ENCODE measurements at places on chromosomes 1 and 21.

GRCh38 chr1:172867216-172867818 lies 183.4 kb downstream of the TNFSF18 start:
- no peak for DNase-seq

DNA sequence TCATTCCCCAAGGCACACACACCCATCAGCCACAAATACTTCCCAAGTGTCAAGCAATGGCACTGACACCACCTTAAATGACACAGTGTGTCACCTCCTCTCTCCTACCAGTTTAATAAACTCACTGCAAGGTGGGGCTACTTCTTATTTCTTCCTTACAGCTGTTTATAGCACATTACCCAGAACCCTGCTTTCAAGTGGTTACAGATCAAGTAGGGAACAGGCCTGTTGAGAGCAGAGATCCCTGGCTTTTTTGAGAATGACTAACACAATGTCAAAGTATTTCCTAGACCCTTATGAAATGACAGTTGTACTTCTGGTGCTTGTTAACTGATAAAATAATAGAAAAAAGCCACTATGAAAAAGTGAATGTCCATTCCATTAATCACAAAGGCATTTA lies 19.8 kb downstream of the ZBTB17 start:
- no peak for DNase-seq

DNA sequence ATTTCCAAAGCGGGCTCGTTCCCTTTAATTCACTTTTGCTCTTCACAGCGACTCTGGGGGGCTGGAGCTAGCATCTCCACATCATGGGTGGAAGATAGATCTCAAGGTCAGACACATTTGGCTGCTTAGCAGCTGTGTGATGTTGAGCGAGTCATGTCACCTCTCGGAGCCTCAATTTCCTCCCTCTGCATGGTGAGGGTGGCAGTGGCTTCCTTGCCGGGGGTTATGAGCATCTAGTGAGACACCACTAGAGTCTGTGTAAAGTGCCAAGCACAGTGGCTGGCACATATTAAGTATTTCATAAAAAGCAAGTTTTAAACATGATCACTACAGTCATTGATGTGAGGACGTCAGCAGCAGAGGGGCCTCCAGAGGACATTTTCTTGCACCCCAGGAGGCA lies 16.9 kb upstream of the ECE1 start:
- DNase-seq = no peak

- no peak for DNase-seq
Measured at GRCh38 chr1:171826973-171827372, 14.3 kb upstream of the DNM3 start.

GRCh38 chr1:3419415-3420204 lies 34.9 kb upstream of the ARHGEF16 start:
- DNase-seq = no peak

DNA sequence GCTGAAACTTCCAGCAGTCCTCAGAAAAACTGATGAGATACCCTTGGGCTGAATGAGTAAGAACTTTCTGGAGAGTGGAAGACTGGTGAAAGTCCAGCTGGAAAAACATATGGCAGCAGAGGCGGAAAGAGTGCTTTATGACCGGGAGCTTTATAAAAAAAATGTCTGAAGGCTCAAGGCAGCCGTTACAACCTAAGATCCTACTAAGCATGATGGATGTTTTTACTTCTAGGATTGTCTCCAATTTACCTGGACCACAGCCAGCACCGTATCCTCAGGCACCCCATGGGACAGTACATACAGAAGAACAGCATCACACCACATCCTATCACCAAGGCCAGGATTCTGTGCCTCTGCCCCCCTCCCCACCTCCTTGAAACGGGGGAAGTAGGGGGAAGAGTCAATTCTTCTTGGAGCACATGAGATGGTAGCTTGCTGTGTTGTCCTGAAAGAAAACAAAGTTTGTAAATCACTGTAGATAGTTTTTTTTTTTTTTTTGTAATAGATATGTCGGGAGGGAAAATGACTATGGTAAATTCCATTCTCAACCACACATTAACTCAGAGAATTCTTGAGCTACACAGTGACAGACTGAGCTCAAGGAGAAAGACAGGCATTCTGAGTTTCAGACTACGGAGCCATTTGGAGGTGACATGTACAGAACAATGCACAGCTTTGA lies 11.8 kb upstream of the IRF2BP2 start:
- peak; percentile 72 for DNase-seq

- DNase-seq = no peak
Measured at GRCh38 chr21:33393348-33393747, 9.9 kb upstream of the IFNGR2 start.

GRCh38 chr1:67347688-67348472 lies 40.2 kb downstream of the IL12RB2 start:
- peak; percentile 22 for DNase-seq

GRCh38 chr1:70455291-70455690 lies 44.2 kb downstream of the CTH start:
- no peak for DNase-seq

- DNase-seq = no peak
Measured at GRCh38 chr21:30268608-30269197, 14.0 kb downstream of the KRTAP24-1 start.

DNA sequence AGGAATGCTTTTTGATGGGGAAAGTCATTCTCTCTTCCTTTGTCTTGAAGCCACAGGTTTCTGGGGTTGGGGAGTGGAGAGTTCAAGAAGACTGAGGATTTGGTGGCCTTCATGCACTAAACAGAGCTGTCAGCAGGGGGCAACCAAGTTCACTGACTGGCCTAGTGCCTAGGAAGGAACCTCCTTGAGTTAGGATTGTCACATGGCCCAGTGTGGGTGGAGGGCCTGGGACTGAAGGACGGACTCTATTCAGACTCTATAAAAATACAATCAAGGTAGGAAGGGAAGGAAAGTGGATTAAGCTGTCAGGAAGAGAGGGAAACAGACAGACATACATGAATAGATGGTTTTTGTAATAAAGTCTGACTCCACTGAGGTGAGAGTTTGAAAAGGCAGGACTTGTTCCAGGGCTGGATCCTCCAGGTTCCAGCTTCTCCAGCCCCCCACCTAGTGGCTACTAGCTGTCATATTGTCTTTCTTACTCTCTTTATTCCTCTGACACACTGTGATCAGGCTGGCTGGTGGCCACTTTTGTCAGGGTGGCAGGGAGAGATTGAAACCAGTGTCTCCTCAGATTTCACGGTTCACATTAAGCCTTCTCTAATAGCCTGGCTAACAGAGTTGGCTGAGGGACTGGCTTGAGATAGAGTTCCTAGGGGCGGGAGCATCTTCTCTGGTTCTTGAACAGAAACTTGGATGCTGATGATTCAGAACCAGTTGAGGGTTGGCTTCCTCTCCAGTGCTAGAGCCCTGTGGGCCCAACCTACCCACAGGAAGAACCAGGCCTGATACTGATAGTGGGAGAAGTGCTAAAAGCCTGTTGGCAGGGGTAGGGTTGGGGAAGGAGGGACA lies 4.1 kb upstream of the SH3BGRL3 start:
- DNase-seq = peak; percentile 96

DNA sequence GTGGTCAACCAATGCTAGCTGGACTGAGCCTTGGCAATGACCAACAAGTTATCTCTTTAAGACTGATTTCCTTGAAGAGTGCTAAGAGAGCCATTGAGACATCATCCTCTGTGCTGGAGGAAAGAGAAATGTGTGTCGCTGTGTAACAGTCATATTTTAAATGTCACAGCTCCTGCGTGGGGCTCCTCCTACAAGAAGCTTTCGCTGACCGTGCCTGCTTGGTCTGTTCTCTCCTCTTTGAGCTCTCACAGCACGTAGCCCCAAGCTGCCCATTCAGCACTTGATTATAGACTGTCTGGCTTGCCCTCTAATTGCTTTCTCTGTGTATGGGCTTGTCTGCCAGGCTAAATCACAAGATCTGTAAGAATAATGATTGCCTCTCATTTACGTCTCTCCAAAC lies 221.3 kb downstream of the FOXD2 start:
- DNase-seq = no peak

DNA sequence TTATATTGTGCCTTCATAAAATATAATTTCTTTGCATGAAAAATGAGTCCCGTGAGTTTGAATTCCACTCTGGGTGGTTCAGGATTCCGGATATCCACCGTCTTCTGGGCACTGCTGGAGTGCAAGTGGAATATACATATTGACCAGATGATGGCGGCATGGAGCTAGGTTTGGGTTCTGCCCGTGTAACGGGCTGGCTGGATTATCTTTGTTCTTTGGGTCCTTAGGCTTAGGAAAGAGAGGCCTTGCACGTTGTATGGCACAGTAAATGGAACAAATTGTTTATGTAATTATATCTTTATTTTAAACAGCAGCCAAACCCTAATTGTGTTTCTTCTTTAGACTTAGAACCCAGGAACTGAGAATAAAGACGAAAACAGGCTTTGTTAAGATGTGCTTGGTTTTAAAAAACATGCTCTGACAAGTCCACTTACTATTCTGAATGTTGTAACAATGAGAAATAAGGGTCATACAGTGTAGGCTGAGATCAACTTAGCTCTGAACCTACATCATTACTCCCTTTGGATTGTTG lies 13.5 kb upstream of the ACBD6 start:
- peak; percentile 37 for DNase-seq

GRCh38 chr1:11761988-11762406 lies at the start of gene C1orf167:
C1orf167 (plus strand) TSS chr1:11762193; CDS start chr1:11764401, 2,208 bp downstream.
- no peak for DNase-seq

- DNase-seq = no peak
Measured at GRCh38 chr1:47645151-47645550, 207.3 kb downstream of the FOXD2 start.

DNA sequence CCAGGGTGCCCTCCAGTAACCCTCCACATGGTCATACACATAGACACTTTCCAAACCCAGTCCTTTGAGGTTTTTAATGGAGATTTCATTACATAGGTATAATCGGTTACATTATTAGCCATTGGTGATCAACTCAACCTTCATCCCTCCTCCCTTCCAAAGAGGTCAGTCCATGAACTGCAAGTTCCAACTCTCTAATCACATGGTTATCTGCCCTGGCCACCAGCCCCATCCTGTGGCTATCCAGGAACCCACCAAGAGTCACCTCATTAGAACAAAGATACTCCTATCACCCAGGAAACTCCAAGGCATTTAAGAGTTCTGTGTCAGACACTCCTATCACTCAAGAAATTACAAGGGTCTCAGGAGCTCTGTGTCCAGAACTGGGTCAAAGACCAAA lies 12.2 kb downstream of the ATP1A4 start:
- DNase-seq = no peak

DNA sequence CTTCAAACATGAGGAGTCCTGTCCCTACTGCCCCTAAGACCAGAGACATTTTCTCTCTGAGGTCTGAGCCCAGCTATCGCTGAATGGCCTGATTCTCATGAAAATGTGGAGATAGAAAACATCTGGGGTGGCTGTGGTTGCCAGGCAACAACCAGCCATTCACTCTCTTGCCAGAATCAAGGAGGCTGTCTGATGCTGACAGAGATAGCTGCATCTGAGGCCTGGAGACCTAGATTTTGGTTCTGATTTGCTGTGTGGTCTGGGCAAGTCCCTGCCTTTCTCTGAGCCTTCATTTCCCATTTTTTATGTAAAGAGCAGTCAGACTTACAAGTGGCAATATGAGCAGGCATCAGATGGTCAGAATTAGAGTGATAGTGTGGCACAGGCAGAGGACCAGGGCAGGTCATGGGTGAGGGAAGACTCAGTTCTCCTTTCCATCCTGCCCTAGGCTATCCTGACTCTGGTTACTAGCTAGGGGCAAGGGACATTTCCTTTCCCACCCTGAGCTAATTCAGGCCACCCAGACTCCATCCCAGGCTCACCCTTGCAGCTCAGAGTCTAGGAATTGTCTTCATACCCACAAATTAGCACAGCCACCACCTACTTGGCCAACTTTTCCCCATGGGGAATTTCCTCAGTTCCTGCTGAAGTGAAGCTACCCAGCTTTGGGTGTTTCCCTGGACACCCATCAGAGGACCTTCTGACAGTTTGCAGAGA lies 20.0 kb upstream of the RNF19B start:
- no peak for DNase-seq

DNA sequence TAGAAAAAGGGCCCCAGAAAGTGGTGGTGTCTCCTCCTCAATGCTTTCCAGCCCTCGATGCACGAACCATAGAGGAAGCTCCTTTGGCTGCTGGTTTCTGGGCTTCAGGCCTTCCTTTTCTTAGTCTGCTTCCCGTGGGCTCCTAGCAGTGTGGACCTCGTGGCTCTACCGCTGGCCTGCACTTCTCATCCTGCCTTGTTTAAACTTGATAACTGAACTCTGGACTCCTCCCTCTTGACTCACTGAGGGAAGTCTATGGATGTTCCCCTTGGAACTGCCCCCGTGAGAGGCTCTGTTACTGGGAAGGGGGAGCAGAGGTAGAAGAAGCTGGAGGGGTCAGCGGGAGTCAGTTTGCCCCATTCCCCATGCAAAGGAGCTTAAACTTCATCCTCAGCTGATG lies 75.3 kb upstream of the WDR26 start:
- no peak for DNase-seq

DNA sequence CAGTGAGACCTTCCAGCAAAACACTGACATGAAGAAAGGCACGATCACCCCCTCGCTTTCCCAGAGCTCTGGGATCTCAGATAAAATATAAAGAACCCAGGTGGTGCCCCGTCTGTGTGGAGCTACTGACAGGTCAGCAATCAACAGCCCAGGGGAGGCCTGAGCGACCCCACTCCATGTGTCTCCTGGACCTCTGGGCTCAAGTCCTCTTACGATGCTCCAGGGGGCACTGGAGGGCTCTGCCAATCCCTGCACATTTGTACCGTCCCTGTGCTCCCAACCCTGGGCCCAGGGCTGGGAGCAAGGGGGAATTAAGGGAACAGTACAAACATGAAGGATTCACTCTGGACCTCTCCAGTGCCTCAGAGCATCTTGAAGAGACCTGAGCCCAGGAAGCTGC lies 12.5 kb downstream of the S100A7A start:
- no peak for DNase-seq

- no peak for DNase-seq
Measured at GRCh38 chr1:56712150-56712549, 67.0 kb downstream of the PRKAA2 start.

GRCh38 chr1:117188170-117188815 lies 22.4 kb downstream of the VTCN1 start:
- no peak for DNase-seq

- DNase-seq = no peak
Measured at GRCh38 chr1:155192346-155193274, 15.1 kb downstream of the THBS3 start.

DNA sequence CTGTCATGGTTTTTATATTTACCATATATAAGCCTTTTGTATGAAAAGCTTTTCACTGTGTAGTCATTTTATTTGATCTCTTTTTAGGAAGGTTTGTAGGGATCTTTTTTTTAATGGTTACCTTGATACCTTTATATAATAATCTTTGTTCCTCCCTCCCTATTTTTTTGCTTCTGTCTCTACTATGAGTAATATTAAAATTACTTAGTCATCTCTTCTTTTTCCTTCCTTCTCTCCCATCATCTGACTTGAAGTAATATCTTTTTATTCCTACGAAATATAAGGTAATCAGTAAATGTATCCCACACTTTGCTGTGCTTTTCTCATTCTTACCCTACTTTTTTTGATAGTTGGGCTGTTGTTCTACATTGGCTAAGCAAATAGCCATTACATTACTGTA lies 161.4 kb downstream of the MAGI3 start:
- DNase-seq = no peak

GRCh38 chr1:81954534-81955020 lies 153.8 kb downstream of the ADGRL2 start:
- DNase-seq = no peak

Measured in GM04503 (cell line).